Hair follicle dermal papilla cell (primary cell): ENCODE measurements at places on chromosomes 2 and 18. TPM values are rescaled to one million over a fixed set of nuclear protein-coding genes. Genes with fewer than 3 reads are reported as not detected.

Gene SIX3
- not detected in 2 replicates for total RNA-seq

Gene AKAIN1
- not detected in 2 replicates for total RNA-seq

Gene MSTN
- total RNA-seq = 0.16 and 0.73 TPM in 2 replicates

Gene HRH4
- not detected in 2 replicates for total RNA-seq

Gene CCDC74B
- 6.7 and 10.2 TPM in 2 replicates for total RNA-seq

Gene BMP10
- not detected in 2 replicates for total RNA-seq
